GM13976 (cell line): ENCODE measurements at places on chromosomes 16 and 17.

- DNase-seq: no peak
Measured at GRCh38 chr17:1899403-1900000, 69.7 kb downstream of the RPA1 start.

DNA sequence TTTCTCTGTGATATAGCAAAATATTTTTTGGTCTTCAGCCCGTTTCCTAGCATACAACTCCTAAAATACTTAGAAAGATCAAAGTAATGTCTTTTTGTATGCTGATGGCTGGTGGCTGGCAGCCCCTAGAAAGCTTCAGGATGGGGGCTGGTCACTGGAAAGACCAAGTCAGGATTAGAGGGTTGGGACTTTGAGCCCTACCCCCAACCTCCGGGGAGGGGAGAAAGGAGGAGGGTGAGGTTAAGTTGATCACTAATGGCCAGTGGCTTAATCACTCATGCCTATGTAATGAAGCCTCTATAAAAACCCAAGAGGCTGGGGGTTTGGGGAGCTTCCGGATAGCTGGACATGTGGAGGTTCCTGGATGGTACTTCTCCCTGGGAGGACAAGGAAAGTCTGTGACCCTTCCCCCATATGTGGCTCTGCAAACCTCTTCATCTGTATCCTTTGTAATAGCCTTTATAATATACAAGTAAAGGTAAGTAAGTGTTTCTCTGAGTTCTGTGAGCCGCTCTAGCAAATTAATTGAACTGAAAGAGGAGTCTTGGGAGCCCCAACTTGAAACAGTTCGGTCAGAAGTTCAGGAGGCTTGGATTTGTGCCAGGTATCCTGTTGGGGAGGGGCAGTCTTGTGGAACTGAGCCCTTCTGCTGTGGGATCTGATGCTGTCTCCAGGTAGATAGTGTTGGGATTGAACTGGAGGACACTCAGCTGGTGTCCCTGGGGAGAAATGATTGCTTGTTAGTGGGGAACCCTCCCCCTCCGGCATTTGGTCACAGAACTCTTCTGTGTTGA, 3.5 kb downstream of the SLC7A6 start:
- DNase-seq: no peak

- peak; percentile 91 for DNase-seq
Measured at GRCh38 chr16:79770244-79771064, 169.9 kb upstream of the MAF start.

DNA sequence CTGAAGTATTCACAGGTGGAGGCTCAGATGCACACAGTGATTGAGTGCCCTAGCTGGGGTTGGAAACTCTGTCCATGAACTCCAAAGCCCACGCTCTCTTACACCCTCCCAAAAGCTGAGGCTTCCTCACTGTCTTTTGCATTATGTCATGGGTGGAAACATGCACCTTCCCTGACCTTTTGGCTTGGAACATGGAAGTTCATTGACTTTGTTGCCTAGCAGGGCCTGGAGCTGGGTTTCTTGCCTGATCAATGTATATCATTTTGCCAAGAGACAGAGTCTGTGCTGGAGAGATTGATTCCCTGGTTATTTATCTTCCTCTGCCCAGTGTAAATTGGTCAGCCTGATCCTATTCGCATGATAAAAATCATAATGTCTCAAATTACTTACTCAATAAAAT, 558.4 kb downstream of the MAF start:
- no peak for DNase-seq

GRCh38 chr17:31608659-31609254, 217.3 kb downstream of the RAB11FIP4 start:
- DNase-seq: no peak
